ENCODE measurements at places on chromosomes 12 and 14.

- no peak for DNase-seq
Measured at GRCh38 chr12:14314801-14315200, 50.7 kb upstream of the ATF7IP start.

GRCh38 chr14:55436931-55437330, 3.5 kb downstream of the TBPL2 start:
- no peak for DNase-seq

DNA sequence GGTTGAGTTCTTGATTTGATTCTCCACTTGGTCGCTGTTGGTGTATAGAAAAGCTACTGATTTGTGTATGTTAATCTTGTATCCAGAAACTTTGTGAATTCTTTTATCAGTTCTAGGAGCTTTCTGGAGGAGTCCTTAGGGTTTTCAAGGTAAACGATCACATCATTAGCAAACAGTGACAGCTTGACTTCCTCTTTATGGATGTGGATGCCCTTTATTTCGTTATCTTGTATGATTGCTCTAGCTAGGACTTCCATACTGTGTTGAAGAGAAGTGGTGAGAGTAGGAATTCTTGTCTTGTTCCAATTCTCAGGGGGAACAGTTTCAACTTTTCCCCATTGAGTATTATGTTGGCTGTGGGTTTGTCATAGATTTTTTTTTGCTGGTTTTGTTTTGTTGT, 12.4 kb downstream of the MTRFR start:
- DNase-seq = no peak

GRCh38 chr12:39357041-39357440, 85.9 kb downstream of the KIF21A start:
- no peak for DNase-seq

GRCh38 chr12:129440278-129440677, 463.5 kb downstream of the TMEM132D start:
- DNase-seq = no peak

DNA sequence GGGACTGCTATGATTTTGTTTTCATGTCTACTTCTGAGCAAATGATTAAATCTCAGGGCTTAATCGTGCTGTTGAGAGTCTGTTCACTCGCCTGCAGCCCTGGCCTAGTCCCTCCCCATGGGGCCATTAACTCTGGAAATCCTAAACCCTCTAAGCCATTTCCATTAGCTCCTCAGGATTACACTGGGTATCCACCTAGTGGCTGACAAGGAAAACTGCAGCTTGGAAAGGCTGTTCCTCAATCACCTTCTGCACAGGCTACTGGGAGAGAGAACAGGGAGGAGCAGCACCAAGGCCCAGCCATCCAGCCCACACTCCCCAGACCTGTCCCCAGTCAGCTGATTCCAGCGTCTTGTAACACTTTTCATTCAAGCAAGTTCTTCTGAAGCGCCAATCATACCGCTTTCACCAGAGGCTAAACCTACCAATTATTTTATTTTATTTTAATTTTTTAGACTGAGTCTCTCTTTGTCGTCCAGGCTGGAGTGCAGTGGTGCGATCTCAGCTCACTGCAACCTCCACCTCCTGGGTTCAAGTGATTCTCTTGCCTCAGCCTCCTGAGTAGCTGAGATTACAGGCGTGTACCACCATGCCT, 48.7 kb downstream of the NEUROD4 start:
- peak; percentile 43 for DNase-seq

DNA sequence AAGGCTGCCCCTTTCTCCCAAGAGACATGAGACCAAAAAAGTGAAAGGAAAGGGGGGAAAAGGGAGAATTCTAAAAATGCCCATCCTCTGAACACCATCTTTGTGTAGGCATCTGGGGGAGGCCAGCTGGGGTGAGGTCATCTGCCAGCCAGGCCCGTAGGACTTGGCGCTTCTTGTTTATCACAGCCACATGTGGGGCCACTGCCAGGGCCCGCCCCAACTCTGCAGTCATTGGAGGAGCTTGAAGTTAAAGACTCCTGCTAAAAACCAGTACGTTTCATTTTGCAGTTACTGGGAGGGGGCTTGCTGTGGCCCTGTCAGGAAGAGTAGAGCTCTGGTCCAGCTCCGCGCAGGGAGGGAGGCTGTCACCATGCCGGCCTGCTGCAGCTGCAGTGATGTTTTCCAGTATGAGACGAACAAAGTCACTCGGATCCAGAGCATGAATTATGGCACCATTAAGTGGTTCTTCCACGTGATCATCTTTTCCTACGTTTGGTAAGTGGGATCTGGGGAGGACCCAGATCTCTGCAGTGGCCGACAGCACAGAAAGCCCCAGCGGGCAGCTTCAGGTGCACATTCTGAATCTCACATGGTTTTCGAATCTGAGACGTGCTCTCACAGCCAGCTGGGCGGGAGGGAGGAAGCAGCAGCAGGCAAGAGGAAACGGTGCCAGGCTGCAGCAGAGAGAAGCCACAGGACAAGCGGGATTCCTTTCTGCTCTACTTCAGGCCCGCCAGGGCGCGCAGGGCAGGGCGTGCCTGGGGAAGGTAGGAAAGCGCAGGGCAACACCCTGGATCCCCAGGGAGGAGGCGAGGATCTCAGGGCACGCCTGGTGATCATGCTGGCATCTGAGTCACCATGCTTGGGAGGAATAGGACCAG, at the start of gene P2RX7:
TSS of gene P2RX7 (plus strand) at position 276 of the 881 bp plus-strand sequence. CDS start at position 371, 95 bp downstream.
- peak; percentile 52 for DNase-seq

- DNase-seq = no peak
Measured at GRCh38 chr12:120956579-120957300, 21.6 kb upstream of the HNF1A start.

DNA sequence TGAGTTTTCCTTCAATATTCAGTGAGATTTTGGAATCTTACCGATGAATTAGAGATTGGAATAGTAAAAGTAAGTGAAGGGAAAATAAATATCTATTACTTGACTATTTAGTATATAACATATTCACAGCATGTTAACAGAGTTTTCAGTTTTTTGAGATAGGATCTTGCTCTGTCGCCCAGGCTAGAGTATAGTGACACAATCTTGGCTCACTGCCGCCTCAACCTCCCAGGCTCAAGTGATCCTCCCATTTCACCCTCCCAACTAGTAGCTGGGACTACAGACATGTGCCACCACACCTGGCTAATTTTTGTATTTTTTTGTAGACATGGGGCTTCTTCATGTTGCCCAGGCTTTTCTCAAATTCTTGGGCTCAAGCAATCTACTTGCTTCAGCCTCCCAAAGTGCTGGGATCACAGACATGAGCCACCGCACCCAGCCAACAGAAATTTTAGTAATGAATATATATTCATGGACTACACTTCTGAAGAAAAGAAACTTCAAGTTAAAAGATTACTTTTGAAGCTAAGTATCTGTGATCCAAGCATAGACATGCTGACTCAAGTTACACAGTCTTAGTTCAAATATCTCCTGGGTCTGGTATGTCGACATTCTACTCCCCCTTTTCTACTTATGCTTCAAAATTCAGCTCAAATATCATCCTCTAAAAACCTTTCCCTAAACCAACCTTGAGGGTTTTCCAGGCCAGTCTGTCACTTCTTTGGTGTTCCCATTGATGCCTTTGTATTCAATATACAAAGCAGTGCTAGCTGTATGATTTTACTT, 13.8 kb downstream of the UBE2N start:
- DNase-seq = peak; percentile 80

- no peak for DNase-seq
Measured at GRCh38 chr14:23660290-23661226, 24.4 kb downstream of the DHRS2 start.

GRCh38 chr14:65134651-65135579, 32.6 kb upstream of the MAX start:
- no peak for DNase-seq

DNA sequence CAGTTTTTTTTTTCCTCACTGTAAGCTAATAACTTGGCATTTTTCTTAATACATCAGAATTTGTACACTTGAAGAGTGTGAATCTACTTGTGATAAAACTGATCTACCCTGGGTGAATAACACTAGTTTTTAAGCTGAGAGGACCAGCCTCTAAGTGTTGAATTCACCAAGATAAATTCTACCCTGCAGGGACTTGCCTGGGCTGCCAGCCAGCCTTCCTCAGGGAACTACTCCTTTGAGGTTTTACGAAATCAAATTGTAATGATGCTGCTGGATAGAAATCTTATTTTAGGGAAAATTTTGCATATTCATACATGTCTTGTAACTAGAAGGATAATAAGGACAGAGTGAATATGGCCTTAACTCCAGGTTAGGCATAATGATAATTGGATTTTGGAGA, 1.9 kb downstream of the MED21 start:
- peak; percentile 12 for DNase-seq

- DNase-seq = no peak
Measured at GRCh38 chr12:48151103-48151771, 6.1 kb downstream of the ASB8 start.

All from IMR-90 (cell line).